ENCODE measurements at places on chromosomes 5 and 9. TPM values are rescaled to one million over a fixed set of nuclear protein-coding genes. Genes with fewer than 3 reads are reported as not detected.

DNA sequence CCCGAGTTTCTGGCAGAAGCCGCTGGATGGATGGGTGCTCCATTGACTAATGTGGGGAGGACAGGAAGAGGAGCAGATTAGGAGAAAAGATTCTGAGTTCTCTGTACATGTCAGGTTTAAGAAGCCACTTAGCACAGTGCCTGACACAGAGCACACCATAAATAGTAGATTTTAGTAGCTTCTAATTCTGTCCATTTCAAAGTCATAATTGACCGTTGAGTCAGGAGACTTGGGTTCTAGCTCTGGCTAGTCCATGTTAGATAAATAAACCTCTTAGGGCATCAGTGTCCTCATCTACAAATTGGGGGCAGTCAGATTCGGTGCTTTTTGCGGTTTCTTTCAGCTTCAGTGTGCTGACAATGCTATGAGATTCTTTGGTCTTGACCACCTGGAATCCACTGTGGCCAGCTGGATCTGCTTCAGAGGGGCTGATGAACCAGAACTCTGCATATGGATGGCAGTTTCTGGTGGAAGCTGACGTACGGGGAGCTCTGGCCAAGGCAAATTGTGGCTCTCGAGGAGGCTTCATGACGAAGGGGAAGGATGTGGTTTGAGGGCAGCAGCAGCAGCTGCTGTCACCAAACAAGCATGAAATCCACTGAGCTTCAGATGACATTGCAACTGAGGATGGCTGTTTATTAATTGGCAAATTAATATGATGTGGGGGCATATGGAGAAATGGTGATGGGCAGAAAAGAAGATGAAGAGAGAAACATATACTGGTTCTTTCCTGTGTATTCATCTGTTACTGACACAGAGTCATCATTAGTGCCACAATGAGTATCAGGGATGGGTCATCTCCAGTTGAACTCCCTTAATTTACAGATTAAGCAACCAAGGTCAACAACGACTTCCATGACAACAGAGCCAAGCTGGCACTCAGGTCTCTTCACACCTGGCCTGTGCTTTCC lies 134.4 kb downstream of the AOPEP start:
- no peak for DNase-seq

DNA sequence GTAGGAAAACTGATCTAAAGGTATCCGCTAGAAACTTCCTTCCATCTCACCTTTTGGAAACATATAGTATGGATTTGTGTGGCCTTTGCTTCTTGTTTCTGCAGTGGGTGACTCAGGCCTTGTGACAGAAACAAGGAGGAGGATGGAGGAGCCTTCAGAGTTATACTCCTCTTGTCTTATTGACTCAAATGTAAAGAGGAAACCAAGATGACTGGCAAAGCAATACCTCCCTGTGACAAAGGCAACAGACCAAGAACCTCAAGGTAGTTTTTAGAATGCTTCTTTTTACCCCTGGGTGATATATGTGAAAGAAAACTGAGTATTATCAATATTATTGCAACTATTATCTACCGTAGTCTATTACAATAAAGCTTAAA lies 123.3 kb upstream of the SLIT3 start:
- no peak for DNase-seq

DNA sequence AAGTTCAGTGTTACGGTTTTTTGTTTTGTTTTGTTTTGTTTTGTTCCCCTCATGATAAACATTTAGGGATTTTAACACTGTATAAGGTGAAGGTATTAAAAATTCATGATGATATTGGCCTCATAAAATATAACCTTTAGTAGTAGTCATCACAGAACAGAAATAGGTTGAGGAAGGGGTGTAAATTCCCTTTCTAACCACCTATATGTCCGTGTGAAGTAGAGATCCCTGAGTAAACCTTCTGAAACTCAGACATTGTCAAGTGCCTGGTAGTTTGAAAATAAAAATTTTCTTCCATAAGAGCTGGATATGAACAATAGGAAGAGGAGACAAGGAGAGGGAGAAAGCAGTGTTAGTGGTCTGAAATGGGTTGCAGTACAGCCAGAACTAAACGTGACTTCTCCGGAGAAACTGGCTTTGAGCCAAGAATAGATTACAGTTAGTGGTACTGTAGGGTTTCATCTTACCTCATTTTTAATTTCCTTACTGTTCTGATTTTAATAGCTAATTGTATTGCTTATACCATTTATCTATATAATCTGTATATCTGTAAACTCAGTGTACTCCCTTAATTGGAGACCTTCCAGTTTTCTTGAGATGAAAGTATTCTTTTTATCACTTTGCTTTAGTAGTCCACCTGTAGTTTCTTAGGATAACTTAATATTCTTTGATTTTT lies 18.3 kb downstream of the UGCG start:
- DNase-seq: peak; percentile 11

The TEX48 gene
- polyA plus RNA-seq: not detected

All from brain (organoid and tissue), 16 donors.